OCI-LY7 (cell line): ENCODE measurements at places on chromosomes 1 and 21.

GRCh38 chr1:211198880-211199279 lies 60.3 kb upstream of the RCOR3 start:
- DNase-seq = no peak

DNA sequence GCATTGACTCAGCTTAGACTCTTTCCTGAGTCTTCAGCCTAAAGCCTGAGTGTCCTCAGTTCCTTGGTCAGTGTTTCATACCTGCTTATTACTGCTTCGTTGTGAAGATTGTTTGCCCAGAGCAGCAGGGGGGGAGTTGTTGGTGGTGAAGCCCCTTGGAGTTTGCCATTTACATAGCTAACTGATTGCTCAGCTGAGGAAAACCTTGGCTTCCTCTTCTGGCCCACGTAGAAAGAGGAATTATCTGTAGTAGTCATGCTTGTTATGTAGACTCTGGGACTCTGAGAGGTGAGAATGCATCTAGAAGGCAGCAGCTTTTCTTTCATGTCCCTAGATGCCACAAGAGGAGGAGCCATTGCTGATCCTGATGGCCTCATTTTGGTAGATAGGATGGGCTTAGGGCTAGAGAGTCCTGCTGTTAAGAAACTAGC lies 125.9 kb downstream of the MAST2 start:
- DNase-seq = peak; percentile 11

DNA sequence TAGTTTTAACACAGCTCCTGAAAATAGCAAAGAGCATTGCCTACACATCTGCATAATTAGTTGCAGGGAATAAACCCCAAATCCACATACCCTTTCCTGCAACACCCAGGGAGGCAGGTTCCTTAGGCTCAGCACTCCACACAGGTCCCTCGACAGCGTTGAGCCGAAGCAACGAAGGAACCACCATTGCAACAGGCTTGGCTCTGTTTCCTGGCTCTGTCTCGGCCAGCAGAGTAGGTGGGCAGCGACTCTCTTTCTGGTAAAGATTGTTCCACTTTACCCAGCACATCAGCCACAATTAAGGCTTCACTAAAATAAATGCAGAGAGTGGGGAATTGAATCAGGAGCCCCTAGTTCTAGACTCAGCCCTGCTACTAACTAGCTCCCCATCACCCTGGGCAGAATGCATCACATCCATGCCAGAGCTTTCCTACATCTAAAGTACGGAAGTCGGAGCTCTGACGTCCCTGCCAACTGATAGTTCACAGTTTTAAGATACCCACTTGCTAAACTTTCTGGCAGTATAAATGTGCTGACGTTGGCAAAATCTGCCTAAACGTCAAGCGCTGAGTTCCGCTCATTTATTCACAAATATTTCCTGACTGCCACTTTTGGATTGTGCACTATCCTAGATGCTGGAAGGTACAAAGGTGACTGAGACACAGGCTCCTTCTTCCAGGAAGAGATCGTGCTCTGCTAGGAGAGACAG lies 79.0 kb upstream of the COA6 start:
- DNase-seq = no peak

GRCh38 chr1:175920381-175920780 lies 177.0 kb upstream of the TNR start:
- no peak for DNase-seq

DNA sequence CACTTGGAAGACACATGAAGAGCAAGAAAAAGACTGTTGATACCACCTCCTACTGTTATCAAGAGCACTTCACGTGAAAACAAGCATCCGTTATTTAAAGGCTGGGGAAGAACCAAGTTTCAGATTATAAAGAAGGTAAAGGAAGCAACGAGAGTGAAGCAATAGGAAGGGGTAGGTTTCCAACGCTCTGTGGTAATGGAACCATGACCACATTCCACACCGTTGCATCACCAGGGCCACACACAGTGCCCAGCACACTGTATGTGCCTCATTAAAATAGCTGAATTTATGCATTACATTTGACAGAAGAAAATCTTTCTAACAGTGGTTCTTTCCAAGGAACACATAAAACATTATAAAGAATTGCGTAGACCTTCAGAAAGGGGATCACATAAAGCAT lies 435.8 kb downstream of the MRPL39 start:
- DNase-seq = no peak

GRCh38 chr1:95021805-95022643 lies 50.7 kb downstream of the ALG14 start:
- DNase-seq = no peak

DNA sequence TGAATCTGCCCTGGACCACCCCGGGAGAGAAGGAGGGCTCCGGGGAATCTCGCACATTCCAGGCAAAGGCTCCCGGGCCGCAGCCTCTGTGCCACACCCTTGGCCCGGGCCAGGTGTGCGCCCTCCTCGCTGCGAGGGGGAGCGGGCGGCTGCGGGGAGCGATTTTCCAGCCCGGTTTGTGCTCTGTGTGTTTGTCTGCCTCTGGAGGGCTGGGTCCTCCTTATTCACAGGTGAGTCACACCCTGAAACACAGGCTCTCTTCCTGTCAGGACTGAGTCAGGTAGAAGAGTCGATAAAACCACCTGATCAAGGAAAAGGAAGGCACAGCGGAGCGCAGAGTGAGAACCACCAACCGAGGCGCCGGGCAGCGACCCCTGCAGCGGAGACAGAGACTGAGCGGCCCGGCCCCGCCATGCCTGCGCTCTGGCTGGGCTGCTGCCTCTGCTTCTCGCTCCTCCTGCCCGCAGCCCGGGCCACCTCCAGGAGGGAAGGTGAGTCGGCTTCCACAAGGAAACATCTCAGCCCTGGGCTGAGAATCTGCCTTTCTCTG lies at the start of gene LAMC2:
Gene LAMC2 (plus strand): TSS at position 324 of the 550 bp plus-strand sequence. CDS start 89 bp downstream, at position 413.
- DNase-seq = no peak

GRCh38 chr1:113701429-113701828 lies 57.9 kb downstream of the PHTF1 start:
- DNase-seq = peak; percentile 15

DNA sequence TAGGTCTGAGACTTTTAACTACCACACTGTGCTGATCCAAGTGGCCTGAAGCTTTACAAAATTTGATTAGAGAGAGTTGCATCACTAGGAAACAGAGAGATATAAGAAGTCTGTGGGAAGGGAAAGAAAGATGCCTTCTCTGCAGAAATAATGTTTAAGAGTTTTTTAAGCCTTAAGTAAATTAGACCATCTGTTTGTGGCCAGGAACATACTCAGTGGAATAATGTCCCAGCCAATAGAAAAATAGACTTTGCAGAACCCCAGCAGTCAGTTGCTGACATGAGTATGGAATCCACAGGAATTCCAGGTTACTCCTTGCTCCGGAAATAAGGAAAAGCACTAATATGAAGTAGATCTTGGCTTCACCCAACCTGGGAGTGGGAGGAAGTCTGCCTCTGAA lies 144.8 kb downstream of the ST6GALNAC5 start:
- no peak for DNase-seq

- DNase-seq = peak; percentile 27
Observed at GRCh38 chr1:101221945-101222429, 14.8 kb upstream of the S1PR1 start.

DNA sequence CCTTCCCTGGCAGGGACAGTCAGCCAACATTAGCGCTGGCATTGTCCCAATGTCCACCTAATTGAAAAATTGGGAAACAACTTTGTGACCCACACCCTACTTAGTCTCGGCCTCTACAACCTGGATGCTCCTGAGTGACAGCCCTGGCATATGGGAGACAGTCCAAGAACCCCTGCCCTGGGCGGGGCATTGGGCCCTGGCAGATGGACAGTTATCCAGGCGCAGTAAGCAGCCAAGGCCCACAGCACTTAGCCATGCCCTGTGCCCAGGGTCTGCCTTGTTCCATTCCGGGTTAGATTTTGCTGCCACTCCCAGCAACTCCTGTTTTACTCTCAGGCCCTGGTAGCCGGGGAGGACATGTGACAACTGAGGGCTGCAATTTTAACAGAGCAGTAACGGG lies 50.3 kb downstream of the NFASC start:
- DNase-seq = no peak

- DNase-seq = no peak
Observed at GRCh38 chr1:57591842-57592241, 168.0 kb upstream of the DAB1 start.

DNA sequence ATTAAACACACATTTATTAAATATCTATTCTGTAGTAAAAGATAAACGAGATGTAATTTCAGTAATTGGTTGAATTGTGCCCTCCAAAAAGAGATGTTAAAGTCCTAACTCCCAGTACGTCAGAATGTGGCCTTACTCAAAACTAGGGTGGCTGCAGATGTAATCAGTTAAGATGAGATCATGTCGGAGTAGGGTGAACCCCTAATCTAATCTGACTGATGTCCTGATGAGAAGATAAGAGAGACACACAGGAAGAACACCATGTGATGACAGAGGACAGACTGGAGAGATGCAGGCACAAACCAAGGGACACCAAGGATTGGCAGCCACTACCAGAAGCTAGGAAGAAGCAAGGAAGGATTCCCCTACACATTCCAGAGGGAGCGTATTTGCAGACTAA lies 104.1 kb downstream of the SLC25A24 start:
- DNase-seq = no peak

- DNase-seq = no peak
Observed at GRCh38 chr1:202101184-202101583, 21.5 kb upstream of the GPR37L1 start.

DNA sequence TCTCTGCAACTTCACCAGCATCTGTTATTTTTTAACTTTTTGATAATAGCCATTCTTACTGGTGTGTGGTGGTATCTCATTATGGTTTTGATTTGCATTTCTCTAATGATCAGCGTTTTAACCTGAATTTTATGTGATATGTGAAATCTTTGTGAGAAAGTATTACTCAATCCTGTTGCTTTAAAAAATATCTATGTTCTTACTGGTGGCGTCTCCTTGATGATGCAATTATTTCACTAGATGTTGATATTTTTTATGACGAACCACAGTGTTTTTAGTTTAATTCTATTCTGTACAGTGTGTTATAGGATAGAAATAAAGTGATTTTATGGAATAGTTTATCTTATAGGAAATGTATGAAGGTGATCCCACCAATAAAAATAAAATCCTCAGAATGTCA lies 54.7 kb upstream of the GPR88 start:
- no peak for DNase-seq

DNA sequence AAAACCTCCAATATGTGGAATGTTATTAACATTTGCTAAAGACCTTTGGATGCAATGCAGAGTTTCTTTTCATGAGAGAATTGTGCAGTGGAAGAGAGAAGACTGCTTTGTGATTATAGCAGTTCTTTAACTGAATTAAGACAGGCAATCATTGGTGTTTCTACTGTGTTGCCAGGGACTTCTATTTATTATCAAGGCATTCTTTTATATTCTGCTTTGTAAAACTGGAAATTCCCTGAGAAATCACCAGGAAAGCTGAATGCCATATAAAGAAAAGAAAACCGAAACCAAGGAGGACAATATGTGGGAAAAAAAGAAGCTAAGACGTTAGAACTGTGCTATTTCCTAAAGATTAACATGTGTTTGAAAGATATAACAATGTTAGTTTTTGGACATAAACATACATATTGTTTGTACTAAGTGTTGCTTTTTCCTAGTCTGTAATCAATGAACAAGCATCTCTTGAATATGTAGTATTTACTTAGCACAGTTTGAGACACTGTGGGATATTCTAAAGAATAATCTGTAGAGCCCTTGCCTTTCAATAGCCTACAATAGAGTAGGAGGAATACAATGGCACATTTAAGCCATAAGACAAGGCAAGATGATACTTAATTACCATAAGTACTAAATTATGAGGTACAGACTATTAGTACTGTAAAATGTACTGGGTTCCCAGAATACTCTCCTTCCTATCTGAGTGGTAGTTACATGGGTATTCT lies 47.1 kb downstream of the EXTL2 start:
- DNase-seq = no peak

- no peak for DNase-seq
Observed at GRCh38 chr21:27819299-27819698, 852.4 kb upstream of the ADAMTS5 start.

GRCh38 chr1:179966551-179966950 lies 11.9 kb downstream of the CEP350 start:
- DNase-seq = no peak

DNA sequence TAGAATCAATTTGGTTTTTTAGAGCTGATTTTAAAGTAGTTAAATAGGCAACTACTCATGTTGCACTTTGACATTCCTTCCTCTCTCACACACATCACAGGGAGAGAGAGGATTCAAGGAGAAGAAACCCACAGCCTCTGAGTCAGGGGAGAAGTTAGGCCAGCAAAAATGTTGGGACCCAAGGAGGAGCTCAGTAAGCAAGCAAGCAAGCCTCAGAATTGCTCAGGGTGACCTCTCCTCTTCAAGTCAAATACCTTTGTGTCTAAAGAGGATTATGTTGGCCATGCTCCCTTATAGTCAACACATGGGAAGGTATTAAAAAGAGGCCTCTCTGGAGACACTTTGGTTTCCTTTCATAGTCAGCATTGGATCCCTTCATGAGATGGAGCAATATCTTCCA lies 80.5 kb upstream of the WARS2 start:
- no peak for DNase-seq

DNA sequence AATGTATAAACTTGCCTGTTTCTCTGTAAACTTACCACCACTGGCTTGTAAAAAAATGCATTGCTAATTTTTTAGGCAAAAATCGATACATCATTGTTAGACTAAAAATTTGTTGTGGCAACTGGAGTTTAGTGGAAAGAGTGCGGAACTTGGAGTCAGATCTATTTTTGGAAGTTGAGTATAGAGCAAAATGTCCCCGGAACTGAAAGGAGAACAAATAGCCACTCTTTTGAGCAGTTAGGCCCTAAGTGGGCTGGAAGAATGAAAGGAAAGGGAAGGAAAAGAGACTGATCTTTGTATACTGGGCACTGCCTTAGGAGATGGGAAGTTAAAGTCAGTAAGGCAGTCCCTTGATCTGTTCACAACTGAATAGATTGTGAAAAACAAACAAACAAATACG lies 30.2 kb downstream of the OPTC start:
- DNase-seq = no peak

GRCh38 chr21:27292783-27293182 lies 325.9 kb upstream of the ADAMTS5 start:
- no peak for DNase-seq

DNA sequence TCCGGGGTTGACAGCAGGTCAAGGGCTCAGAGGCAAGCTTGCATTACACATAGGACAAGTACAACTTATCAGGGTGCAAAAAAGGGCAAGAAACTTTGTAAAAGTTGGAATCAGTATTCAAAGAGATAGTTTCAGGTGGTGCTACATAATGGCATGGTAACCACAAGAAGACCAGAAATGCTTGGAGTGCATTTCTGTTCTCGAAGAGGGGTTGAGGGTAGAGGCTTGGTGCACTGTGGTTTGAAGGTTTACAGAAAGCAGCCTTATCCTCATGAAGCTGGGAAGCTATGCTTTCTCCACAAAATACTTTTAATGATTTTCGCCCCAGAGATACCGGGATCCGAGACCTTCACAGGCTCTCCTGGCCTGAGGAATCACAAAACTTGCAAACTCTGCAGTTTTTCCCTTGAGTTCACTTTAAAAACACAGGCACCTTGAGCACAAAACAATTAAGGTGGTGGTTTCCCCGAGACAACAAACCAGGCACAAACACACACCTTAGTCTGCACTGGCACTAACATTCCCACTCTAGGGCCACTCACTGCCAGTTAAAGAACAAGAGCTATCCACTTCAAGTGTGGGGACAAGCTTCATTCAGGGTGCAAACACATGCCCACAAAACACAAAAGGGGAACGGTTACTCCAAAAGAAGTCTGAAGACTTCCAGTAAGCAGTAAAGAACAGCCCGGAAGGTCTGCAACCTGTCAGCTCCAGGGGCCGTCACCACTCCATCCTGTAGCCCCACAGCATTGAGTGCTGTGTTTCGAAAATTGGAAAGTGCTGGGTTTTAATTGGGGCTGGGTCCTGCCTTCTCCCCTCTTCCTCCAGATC lies 29.8 kb upstream of the NFIA start:
- DNase-seq = no peak

GRCh38 chr1:12709696-12710095 lies 6.2 kb upstream of the AADACL3 start:
- no peak for DNase-seq
